ENCODE measurements at places on chromosomes 5 and 9.

GRCh38 chr5:130992095-130992494 is 173.0 kb downstream of the HINT1 start:
- no peak for DNase-seq

GRCh38 chr9:122810306-122810946 is 10.5 kb downstream of the OR1K1 start:
- DNase-seq, result peak; percentile 13

DNA sequence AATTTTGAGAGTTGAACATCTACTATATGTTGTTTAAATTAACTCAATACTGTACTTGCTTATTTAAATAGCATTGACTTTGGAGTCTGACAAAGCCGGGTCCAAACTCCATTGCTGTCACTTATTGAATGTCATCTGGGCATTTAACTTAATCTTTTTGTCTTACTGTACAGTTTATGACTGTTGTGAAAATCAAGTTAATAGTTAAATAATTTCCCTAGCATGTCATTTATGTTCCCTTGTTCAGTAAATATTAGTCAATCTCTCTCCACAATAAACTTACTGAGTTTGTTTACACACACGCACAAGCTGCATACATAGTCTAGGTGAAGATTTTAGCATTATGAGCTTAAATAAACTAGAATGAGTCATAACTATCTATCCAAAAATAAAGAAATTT is 6.3 kb upstream of the UGCG start:
- no peak for DNase-seq

DNA sequence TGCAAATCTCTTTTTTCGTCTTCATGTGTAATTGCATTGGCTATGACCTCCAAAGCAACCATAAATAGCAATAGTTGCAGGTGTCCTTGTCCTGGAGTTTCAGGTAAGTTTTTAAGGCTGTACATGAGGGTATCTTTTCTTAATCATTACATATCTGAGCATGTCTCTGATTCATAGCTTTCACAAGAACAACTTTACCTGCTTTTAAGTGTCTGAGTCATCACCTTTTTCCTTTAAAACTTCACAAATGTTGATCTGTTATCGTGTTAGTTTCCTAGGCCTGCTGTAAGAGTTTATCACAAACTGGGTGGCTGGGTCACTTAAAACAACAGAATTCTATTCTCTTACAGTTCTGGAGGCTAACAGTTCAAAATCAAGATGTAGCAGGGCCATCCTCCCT is 13.8 kb downstream of the GARNL3 start:
- DNase-seq, result no peak

DNA sequence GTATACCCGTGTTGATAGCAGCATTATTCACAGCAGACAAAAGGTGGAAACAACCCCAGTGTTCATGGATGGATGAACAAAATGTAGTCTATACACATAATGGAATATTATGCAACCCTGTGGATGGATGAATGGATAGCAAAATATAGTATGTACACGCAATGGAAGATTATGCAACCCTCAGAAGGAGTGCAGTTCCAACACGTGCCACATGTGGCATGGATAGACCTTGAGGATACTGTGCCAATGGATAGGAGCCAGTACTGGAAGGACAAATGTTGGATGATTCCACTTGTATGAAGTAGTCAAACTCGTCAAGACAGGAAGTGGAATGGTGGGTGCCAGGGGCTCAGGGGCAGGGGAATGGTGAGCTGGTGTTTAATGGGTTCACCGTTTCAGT is 44.9 kb downstream of the PLEKHG4B start:
- no peak for DNase-seq

DNA sequence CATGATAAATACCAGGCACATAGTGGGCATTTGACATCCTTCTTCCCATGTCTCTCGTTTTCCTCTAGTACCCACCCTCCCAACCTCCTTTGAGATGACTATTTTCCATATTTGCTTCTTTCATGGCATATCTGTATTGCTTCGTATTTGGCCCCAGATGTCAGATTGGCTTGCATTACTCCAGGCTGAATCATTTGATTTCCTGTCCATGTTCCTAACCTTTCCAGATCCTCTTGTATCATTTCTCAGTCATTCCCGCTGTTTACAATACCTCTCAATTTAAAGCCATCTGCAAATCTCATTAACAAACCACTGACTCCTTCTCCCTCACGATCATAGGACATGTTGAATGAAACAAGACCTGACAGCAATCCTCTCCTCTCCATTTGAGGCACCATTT is 19.9 kb downstream of the MTX3 start:
- no peak for DNase-seq

GRCh38 chr5:172282272-172283019 is 1.1 kb downstream of the UBTD2 start:
- DNase-seq, result no peak

DNA sequence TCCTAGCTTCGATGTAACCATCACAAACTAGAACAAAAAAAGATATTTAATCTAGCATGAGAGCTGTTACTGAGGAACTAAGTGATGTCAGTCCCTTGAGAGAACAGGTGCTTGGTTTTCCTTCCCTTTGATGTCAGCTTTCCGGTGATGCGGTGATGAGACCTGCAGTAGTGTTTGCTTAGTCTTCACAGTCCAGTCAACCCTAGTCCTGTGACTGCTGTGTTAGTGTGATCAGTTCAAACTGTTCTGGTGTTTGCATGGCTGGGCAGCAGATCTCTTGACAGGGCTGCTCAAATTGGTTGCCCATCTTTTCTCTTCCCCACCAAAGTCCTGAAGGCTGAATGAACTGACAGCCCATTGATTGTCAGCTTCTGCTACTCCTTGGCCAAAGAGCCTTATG is 608.6 kb upstream of the DAB2 start:
- DNase-seq, result no peak

GRCh38 chr5:149667084-149667828 is 62.9 kb upstream of the PPARGC1B start:
- DNase-seq, result no peak

GRCh38 chr5:34586117-34586885 is 69.8 kb upstream of the RAI14 start:
- DNase-seq, result no peak

Data from NCI-H524 treated with DMSO at 0.1 percent for 48 hours (cell line).